ENCODE measurements at places on chromosomes 2 and 18. TPM values are rescaled to one million over a fixed set of nuclear protein-coding genes. Genes with fewer than 3 reads are reported as not detected.

DNA sequence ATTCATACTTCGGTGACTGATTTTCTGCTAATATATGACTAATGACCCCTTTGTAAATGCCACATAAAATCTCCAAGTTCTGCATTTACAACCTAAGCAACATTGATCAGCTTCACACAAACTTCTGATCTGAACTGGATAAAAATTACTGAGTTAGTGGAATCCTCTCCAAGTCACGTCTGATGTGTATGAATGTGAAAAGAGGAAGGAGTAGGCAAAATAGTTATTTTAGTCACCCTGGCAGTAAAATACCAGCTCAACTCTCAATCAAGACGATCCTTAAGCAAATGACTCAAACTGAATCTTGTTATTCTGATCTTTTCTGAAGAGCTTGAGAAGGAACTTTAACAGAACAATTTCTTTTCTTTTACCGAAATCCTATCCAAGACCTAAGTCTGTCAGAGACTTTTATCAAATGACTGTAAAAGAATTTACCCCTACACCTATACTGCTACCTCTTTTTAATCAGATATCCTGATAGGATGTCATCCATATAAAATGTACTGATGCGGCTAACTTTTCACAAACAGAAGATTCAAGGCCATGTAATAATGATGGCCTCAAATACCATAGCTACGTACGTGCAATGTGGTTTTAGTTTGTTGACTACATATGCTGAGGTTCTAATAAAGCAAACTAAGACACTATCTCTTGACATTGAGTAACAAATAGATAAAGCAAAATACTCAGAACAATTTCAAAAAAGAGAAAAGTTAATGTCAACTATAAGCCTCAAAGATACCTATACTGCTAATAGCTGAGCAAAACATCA lies 23.7 kb downstream of the CUL3 start:
- no peak for DNase-seq

- DNase-seq, result no peak
Measured at GRCh38 chr2:25722224-25722623, 48.8 kb upstream of the DTNB start.

- no peak for DNase-seq
Measured at GRCh38 chr2:48713647-48714046, 41.9 kb downstream of the LHCGR start.

GRCh38 chr2:47019961-47020681 lies 104.5 kb upstream of the MCFD2 start:
- DNase-seq, result no peak

GRCh38 chr2:63013438-63013837 lies 37.2 kb upstream of the OTX1 start:
- no peak for DNase-seq

DNA sequence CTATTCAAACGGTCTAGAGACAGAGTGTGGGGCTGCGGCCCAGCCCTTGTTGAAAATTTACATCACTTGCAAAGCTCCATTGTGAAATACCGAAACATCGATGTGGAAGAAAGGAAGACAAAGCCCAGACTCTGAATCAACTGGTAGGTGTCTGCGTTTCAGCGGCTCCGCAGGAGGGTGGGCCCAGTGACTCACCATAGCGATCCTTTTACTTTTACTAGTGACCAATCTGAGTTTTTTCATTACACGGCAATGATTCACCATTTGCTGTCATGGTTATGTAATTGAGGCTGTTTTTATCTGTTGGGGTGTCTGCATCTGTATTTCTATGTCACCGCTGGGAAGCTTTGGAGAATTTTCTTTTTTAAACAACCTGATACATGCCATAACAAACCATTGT lies 66.6 kb upstream of the ODC1 start:
- no peak for DNase-seq

Gene CCDC68
- total RNA-seq, result 5.6 TPM

Gene LCT
- not detected for total RNA-seq

Gene HJURP
- total RNA-seq, result not detected

Measured in heart right ventricle (tissue), 16 donors.